Epithelial cell of prostate (primary cell): ENCODE measurements at places on chromosomes 2 and 18.

GRCh38 chr2:41925712-41926111, 122.1 kb upstream of the PKDCC start:
- no peak for DNase-seq

GRCh38 chr2:100416935-100417710, at the start of gene CHST10:
CHST10 (minus strand) TSS chr2:100417668; CDS start chr2:100406675, 10,993 bp downstream.
- DNase-seq: no peak

DNA sequence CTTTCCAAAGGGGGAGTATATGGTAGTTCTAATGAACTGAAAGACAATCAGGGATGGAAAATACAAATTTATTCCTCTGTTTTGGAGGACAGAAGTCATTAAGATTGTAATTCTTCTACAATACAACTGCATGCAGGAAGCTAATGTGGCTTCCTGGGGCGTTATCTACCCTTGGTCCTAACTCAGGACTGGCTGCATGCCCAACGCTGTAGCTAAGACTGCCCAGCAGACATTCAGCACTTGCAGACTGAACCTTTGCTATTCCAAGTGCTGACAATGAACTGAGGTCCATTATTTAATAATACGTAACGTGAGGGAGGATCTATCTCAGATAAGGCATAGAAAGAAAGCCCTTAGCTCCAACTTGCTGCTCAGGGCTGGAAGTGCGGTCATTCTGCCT, 53.2 kb downstream of the ZAP70 start:
- DNase-seq: no peak

- no peak for DNase-seq
Observed at GRCh38 chr18:35610724-35611123, 29.2 kb downstream of the GALNT1 start.

DNA sequence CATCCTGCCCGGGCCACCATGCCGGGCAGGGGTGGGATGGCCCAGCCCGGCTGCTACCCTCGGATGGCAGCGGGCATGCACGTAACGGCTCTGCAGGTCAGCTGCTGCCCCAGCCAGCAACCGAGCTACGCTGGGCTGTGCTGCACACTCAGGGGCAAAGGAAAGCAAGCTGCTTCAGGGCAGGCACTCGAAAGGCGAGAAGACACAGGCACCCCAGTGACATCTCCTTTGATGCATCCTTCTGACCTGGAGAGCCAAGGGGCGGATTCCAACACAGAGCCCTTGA, 8.8 kb downstream of the HDAC4 start:
- DNase-seq: no peak

GRCh38 chr2:135893374-135893794, 17.1 kb upstream of the MCM6 start:
- DNase-seq: no peak

- DNase-seq: no peak
Observed at GRCh38 chr18:50875966-50876536, 2.9 kb upstream of the ME2 start.

DNA sequence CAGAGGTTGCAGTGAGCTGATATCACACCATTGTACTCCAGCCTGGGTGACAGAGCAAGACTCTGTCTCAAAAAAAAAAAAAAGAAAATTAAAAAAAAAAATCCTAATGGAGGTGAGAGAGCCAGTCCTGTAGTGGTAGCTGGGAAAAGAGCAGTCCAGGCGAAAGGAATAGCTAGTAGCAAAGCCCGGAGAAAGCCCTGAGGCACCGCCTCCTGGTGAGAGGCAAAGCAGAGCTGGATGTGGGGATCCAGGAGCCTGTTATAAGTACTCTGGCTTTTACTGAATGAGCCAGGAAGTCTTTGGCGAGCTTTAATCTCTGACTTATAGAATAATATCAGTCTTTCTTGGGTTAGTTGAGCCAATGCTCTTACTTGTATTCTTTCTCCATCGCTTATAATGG, 6.6 kb upstream of the KLHL23 start:
- DNase-seq: no peak

DNA sequence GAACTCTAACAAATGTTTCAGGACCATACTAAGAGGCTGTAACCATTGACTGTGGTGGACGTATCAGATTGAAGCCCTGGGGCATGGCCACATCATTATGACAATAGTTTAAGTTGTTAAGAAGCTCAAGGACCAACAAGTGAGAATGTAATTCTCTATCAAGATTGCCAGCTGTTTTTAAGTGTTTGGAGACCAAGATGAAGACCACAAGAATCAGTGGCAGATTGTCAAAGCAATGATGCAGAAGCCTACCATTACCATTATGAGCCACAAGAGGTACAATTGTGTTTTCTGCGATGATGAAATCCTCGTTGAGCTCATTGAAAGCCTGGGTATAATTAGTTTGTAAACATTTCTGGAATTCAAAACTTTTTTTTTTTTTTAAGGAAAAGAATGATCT, 261.1 kb upstream of the ZEB2 start:
- no peak for DNase-seq

GRCh38 chr2:100819370-100820272, at the start of gene NPAS2:
NPAS2 (plus strand) TSS chr2:100820139; CDS start chr2:100904755, 84,616 bp downstream.
- DNase-seq: no peak

GRCh38 chr18:35889677-35890076, 82.8 kb upstream of the RMP24 start:
- DNase-seq: no peak

- DNase-seq: no peak
Observed at GRCh38 chr18:46293742-46294181, 189.6 kb downstream of the HAUS1 start.

GRCh38 chr2:217803653-217803960, 199.2 kb downstream of the TNS1 start:
- DNase-seq: no peak

- no peak for DNase-seq
Observed at GRCh38 chr18:27184115-27185024, 738 bp downstream of the CHST9 start.

DNA sequence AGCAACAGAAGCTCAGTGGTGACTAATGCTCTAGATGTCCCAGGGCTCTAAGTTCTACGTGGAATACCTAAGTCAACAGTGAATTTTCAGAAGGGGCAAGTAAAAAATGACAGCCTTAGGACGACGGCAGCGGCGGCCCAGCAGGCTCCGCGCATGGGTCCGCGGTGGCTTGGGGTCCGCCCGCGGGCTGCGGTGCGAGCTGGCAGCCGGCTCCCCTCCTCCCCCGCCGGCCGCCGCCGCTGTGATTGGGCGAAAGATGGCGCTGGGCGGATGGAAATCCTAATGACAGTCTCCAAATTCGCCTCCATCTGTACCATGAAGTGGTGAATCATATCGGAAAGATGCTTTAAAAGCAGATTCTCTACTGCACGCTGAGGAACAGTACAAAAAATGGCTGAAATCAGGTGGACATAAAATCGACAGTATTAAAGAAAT, 74.7 kb downstream of the HNRNPLL start:
- no peak for DNase-seq

GRCh38 chr2:101969723-101970122, 22.0 kb upstream of the IL1R2 start:
- no peak for DNase-seq

DNA sequence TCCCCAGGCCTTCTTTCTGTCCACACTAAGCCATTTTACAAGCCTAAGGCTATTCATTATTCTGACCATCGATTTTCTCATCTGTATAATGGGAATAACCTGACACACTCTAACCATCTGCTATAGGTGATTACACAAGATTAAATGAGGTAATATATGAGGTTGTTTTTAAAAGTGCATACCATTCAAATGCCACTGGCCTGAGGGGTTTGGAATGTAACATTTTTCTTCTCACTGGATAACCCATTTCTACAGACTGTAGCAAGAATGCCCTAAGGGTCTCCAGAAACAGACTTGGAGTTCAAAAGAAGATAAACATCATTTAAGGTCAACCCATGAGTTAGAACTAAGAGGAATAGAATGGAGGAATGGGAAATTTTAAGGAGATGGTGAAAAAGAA, 111.7 kb upstream of the SETBP1 start:
- DNase-seq: no peak

DNA sequence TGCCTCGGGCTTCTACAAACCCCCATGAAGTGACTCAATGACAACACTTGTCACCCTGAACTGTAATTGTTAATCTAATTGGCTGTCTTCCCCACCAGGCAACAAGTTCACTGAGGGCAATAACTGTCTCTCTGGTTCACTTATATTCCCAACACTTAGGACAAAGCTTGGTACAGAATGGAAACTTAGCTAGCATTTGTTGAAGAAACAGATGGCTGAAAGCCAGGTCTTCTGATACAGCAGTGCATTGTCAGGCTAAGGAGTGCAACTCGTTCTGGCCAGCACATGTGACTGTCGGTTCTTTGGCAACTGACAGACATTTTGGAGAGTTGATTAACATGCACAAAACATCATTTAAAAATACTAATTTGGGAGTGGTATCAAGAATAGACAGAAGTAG, 14.6 kb upstream of the DNAJC27 start:
- no peak for DNase-seq

- DNase-seq: no peak
Observed at GRCh38 chr2:40164736-40165508, 287.0 kb downstream of the SLC8A1 start.

DNA sequence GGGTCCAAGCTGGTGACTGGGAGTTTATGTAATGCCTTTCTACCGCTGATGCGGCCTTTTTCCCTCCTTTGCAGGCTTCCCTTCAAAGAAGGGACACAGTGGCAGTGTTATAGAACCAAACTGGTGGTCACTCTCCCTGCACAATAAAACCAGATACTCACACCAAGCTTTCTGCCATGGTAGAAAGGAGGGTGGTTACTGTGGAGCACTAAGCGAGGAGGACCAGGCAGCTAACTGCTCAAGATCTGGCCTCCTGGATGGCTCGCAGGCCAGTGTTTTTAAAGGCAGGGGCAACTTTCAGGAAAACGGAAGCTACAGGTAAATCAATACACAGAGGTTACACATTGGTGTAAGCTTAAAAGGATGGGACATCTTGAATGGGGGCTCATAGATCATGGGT, 89.4 kb downstream of the BIN1 start:
- DNase-seq: no peak

GRCh38 chr2:231452799-231453508, 11.3 kb downstream of the NCL start:
- no peak for DNase-seq

- DNase-seq: no peak
Observed at GRCh38 chr2:189176516-189176915, 3.0 kb downstream of the COL5A2 start.

DNA sequence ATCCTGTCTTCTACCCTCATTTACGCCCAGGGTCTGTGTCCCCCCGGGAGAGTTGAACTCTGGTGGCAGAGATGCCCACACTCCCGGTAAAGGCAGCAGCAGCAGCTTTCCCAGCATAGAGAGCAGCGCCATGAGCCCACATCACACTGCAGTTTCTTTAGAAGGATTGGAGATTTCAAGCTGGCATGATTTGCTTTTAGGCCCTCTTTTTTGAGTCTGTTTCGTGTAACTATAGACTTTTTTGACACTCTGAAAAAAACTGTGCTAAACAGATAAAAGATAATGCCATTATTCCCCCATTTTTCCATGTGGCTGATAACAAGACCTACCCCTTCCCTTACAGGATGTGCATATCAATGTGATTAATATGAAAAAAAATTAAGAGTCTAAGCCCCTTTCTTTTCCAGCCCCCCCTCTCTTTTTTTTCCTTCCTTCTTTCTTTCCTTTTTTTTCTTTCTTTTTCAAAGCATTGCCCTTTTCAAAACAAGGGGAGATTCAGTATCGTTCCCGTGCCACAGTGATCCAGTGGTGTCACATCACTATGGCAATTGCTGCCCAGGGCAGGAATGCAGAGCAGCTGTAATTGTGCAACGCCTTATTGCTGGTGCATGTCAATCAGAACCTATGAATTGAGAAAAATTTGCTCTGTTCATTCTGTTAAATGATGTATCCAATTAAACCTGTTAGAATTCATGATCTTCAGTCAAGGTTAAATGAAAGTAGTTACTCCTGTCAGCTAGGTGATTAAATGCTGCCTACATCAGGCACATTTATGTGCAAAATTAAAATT, 104.5 kb downstream of the CDCA7 start:
- no peak for DNase-seq

GRCh38 chr2:75545387-75545786, 15.4 kb downstream of the EVA1A start:
- DNase-seq: no peak

DNA sequence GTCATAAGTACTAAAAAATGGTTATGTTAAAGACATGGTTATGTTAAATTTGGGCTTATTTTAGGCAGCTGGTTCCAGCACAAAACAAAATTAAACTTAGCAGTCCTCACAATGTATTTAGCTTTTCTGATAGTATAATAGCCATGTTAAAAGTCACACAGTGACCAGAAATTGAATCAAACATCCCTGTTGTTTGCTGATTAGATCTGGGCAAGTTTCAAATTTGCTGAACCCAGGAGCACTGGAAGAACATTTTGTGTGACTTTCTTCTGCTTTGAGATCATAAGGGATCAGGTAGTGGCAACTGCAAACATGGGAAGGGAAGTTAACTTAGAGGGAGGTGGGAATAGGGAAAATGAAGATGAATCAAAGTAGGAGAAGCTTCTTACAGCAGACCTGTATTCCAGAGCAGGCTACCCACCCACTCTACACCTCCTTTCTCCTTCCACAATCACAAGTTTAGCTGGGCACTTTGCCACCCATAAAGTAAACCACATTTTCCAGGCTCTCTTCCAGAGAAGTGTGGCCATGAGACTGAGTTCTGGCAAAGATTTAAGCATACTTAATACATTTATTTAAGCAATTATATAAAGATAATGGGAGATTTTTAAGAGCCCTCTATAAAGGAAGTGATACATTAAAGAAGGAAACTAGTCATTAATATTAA, 616.1 kb upstream of the LRATD1 start:
- DNase-seq: peak; percentile 12

DNA sequence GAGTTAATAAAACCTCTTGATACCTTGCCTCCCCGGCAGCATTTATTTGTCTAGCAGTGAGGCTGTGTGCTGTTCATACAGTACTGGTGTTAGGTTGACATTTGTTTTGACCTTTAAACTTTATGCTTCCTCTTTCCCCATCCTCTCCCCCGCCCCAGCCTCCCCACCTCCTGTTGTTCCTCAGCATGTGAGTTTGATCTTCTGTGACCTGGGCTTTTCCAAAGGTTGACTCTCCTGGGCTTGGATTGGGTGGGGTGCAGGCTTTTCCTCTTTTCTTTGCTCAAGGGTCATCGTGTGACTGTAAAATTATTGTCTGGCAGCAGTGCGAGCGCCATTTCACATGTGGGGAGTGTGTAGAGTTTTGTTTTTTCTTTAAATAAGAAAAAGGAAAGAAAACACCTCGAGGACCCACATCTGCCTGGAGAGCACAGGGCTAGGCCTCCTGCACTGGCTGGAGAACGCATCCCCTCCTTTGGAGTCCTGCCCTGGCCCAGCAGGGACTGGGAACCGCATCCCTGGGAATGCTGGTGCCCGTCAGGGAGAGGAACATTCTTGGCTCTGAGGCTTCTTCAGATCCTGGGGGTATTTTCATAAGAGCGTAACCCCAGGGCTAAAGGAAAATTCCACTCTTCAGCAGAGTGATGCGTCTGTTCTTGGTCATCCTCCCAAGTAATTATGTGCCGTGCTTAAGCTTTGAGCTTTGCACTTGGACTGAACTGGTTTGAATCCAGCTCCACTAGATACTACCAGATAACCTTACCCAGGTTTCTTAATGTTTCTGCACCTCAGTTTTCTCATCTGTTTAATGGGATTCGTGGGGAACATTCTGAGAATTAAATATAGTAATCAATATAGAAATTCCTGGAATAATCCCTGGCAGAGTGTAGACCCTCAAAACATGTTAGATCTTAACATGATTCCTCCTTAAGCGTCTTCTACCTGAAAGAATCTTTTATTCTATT, 91.5 kb downstream of the SETBP1 start:
- DNase-seq: no peak

GRCh38 chr18:27894746-27895145, 282.2 kb downstream of the CDH2 start:
- DNase-seq: no peak

- DNase-seq: no peak
Observed at GRCh38 chr2:239958473-239958765, 66.7 kb downstream of the NDUFA10 start.

- DNase-seq: no peak
Observed at GRCh38 chr2:40085786-40086185, 306.7 kb upstream of the THUMPD2 start.
